Activated T-helper 2 cell treated with anti-CD3 and anti-CD28 coated beads, Interferon-gamma antibody, Interleukin-2, Interleukin-4, amounts not matched to agents 10 μg/mL and 5 μg/mL and 100 μg/mL, durations not matched to agents 14 hours and 24 hours and 36 hours (primary cell): ENCODE measurements at places on chromosomes 11 and 22. TPM values are rescaled to one million over a fixed set of nuclear protein-coding genes. Genes with fewer than 3 reads are reported as not detected.

OR2AG2 gene
- 0.34 and 0.60 TPM in 2 replicates for total RNA-seq

NCF4 gene
- 15.7 and 18.8 TPM in 2 replicates for total RNA-seq

TTC12 gene
- total RNA-seq: 7.0 and 11.4 TPM in 2 replicates

C11orf52 gene
- not detected in 2 replicates for total RNA-seq

SLN gene
- not detected in 2 replicates for total RNA-seq

RPS6KA4 gene
- 38.7 and 43.7 TPM in 2 replicates for total RNA-seq

GRCh38 chr22:49486225-49486624 is 341.4 kb downstream of the BRD1 start:
- H3K4me1 ChIP-seq: no peaks in the 10 kb centered on the region
- H3K27me3 ChIP-seq: no peaks in the 10 kb centered on the region
- DNase-seq: no peak
- no peak overlapping the region for H3K4me3 ChIP-seq

GRCh38 chr22:19147195-19147780 is 2.8 kb downstream of the GSC2 start:
- peaks cover 14% of the 10 kb centered on the region for H3K36me3 ChIP-seq
- no peak overlapping the region for H3K4me3 ChIP-seq
- DNase-seq: no peak
- H3K27ac ChIP-seq: no peak overlapping the region
- peaks cover 10% of the 10 kb centered on the region for H3K4me1 ChIP-seq

DNA sequence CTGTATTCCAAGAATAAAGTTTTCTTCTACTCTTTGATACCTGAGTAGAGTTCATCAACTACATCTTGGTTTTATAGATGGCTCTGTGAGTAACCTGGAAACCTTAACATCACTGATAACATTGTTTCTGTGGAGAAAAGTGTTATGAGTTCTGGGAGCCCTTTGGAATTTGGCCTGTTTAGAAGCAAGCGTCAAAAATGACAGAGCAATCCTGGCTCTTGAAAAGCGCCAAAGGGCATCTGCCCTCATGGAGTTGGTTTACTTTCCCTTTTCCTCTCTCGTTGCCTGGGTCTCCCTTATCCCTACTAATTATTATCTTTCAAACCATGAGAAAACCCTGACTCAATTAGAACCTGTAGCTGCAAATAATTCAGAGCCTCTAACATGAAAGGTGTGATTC is 140.1 kb downstream of the DBX1 start:
- no peaks in the 10 kb centered on the region for H3K4me1 ChIP-seq
- H3K27ac ChIP-seq: no peak overlapping the region
- DNase-seq: no peak
- no peak overlapping the region for H3K4me3 ChIP-seq

GRCh38 chr11:17552041-17552355 is 4.9 kb downstream of the OTOG start:
- no peak for DNase-seq
- H3K27ac ChIP-seq: no peak overlapping the region
- no peaks in the 10 kb centered on the region for H3K36me3 ChIP-seq
- H3K4me3 ChIP-seq: no peak overlapping the region

DNA sequence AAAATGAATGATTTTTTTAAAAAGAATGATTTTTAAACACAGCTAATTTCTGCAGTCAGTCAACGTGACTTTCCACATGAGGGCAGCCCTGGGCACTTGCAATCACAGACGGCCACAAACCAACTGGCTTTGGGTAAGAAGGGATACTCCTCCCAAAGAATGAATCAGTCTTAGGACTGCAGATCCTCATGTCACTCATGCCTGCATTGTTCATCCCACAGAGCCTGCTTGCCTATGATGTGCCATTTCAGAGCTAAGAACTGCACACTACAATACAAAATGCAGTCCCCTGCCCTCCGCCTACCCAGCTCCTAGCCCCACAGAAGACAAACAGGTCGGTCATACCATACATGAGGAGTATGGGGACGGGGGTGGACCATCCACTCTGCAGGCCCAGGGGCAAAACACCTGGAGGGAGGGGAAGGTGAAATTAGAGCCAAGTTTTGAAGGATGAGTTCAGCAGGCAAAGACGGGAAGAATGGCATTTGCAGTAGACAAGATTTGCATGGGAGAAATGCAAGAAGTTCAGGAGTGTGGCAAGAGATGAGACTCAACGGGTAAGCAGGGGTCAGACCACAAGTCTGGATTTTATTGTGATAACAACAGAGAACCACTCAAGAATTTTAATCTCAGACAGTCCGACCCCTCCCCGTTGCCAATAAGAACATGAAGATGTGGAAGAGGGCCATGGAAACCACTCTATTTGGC is 24.7 kb downstream of the PACSIN2 start:
- no peak for DNase-seq
- H3K36me3 ChIP-seq: peaks cover 5% of the 10 kb centered on the region
- H3K4me3 ChIP-seq: no peak overlapping the region
- no peaks in the 10 kb centered on the region for H3K27me3 ChIP-seq
- H3K4me1 ChIP-seq: peaks cover 10% of the 10 kb centered on the region

GRCh38 chr11:695538-696248 is at the start of gene TMEM80:
Gene TMEM80, plus strand, starts transcription at chr11:695816. Its CDS starts 12 bp downstream, at chr11:695828.
- peaks cover 47% of the 10 kb centered on the region for H3K4me1 ChIP-seq
- H3K27me3 ChIP-seq: no peaks in the 10 kb centered on the region
- peaks cover 22% of the 10 kb centered on the region for H3K36me3 ChIP-seq
- peak within 1 kb of the TSS; percentile 89 for H3K27ac ChIP-seq
